Endothelial cell of umbilical vein (primary cell): ENCODE measurements at places on chromosomes 11 and 22. TPM values are rescaled to one million over a fixed set of nuclear protein-coding genes. Genes with fewer than 3 reads are reported as not detected.

KRTAP5-11 gene
- total RNA-seq = not detected in 2 replicates

DNA sequence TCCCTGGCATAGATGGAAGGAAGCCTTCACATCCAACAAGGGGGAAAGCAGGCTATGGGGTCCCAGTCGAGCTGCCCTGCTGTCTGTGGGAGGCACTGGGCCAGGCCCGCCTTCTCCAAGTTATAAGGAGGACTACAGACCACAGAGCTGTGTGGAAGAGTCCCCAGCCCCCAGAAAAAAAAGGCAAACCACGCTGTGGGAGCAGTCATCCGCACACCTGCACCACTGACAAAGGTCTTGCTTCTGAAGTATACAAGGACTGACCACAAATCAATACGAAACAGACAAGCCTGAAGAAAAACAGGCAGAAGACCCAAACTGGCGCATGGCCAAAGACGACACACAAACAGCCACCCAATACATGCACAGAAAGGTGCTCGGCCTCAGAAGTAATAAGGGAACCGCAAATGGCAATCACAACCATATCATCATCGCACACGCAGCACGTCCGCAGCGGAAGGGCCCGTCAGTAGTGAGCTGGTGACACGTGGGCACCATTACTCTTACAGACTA lies 384.1 kb downstream of the CTTN start:
- no peaks in the 10 kb centered on the region for H3K36me3 ChIP-seq
- no peak overlapping the region for H3K27ac ChIP-seq

DNA sequence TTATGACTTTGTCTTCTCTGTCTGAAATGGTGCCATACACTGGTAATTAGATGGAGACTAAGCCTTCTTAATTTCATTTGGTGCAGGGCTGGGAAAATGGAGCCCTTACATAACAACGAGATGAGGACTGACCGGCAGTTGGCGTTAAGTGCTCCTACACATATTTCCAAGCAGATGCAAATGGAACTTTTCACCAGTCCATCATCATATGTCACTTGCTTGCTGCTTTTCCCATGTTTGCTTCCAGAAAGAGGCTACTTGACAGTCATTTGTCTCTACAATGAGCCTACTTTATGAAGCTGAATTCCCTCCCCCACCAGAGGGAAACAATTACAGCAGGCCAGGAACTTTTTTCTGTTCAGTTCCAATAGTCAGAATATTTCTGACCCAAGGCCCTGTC lies 32.6 kb downstream of the SVIP start:
- H3K36me3 ChIP-seq = no peaks in the 10 kb centered on the region
- no peak overlapping the region for H3K4me3 ChIP-seq
- H3K27ac ChIP-seq = no peak overlapping the region
- no peak for DNase-seq
- H3K4me1 ChIP-seq = peaks cover 18% of the 10 kb centered on the region

DNA sequence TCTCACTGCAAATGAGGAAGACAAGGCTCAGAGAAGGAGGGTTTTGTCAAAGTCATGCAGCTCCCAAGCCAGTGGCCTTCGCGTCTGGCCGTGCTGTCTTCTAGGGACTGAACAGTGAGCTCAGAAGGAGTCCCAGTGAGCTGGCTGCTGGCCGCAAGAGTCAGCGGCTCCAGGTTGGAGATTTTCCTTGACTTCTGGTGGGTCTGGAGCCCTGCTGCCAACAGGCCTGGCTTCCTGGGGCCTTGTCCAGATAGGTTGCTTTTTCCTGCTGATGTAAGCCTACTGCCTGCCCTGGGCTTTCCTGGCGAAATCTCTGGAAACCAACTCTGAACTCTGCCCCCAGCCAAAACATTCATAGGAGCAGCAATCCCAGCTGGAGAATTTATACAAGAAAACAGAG lies 272.7 kb upstream of the CADM1 start:
- DNase-seq = no peak
- H3K4me1 ChIP-seq = no peaks in the 10 kb centered on the region
- no peak overlapping the region for H3K27ac ChIP-seq
- no peak overlapping the region for H3K4me3 ChIP-seq
- H3K36me3 ChIP-seq = no peaks in the 10 kb centered on the region
